ENCODE measurements at places on chromosomes 12 and 14.

GRCh38 chr14:99616832-99617800, 13.1 kb upstream of the CCDC85C start:
- no peak for DNase-seq
- no peak overlapping the region for H3K27ac ChIP-seq
- no peaks in the 10 kb centered on the region for H3K36me3 ChIP-seq
- no peak overlapping the region for H3K4me3 ChIP-seq
- H3K27me3 ChIP-seq: peaks cover 38% of the 10 kb centered on the region

- no peak overlapping the region for H3K27ac ChIP-seq
- no peaks in the 10 kb centered on the region for H3K4me1 ChIP-seq
- peaks cover 4% of the 10 kb centered on the region for H3K36me3 ChIP-seq
- no peak for DNase-seq
These were observed 49.8 kb downstream of the TRPV4 start for GRCh38 chr12:109783135-109783964.

- no peak overlapping the region for H3K4me3 ChIP-seq
- H3K4me1 ChIP-seq: peaks cover 44% of the 10 kb centered on the region
- DNase-seq: no peak
- peaks cover 7% of the 10 kb centered on the region for H3K36me3 ChIP-seq
- no peak overlapping the region for H3K27ac ChIP-seq
These were observed 47.9 kb downstream of the VCPKMT start for GRCh38 chr14:50068496-50068895.

DNA sequence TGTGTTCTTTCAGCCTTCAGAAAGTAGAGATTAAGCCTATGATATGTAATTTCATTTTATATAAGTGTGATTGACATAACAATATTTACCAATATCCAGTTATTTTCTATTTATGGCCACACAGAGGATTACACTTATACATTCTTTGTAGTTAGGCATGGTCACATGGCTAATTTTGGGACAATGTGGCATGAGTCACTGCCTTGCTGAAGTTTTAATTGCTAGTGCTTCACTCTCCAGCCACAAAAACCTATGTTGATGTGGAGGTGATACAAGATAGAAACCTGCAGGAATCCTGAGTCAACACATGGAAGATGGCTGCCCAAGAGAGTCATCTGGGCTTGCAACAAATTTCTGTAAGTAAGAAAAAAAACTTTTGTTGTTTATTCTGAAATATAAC, 17.0 kb downstream of the CLEC14A start:
- H3K27me3 ChIP-seq: peaks cover 16% of the 10 kb centered on the region
- H3K36me3 ChIP-seq: no peaks in the 10 kb centered on the region
- no peak overlapping the region for H3K4me3 ChIP-seq
- no peak for DNase-seq
- no peaks in the 10 kb centered on the region for H3K4me1 ChIP-seq

DNA sequence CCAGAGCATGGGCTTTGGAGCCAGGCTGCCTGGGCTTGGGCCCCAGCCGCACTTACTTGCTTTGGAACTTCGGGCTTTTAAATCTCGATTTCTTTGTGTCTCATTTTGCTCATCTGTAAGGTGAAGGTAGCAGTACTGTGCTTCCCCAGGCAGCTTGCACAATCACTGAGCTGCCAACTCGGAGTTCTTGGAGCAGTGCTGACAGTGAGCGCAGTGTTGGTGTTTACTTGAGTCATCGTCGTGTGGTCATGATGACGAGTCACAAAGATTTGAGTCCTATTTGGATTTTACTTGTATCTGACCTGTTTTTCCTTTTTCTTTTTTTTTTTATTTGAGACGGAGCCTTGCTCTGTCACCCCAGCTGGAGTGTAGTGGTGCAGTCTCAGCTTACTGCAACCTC, 31.3 kb upstream of the ATF1 start:
- no peaks in the 10 kb centered on the region for H3K4me1 ChIP-seq
- no peaks in the 10 kb centered on the region for H3K27me3 ChIP-seq
- peaks cover 50% of the 10 kb centered on the region for H3K36me3 ChIP-seq
- H3K4me3 ChIP-seq: no peak overlapping the region

DNA sequence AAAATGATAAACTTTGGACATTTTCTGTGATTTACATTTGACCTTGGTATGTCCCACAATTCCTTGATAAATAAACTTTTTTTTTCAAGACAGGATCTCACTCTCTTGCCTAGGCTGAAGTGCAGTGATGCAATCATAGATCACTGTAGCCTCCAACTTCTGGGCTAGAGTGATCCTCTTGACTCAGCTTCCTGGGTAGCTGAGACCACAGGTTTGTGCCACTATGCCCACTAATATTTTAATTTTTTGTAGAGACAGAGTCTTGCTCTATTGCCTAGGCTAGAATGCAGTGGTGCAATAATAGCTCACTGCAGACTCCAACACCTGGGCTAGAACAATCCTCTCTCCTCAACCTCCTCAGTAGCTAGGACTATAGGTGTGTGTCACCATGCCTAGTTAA, 79.1 kb upstream of the PTGDR start:
- H3K4me1 ChIP-seq: peaks cover 23% of the 10 kb centered on the region
- DNase-seq: no peak
- no peaks in the 10 kb centered on the region for H3K36me3 ChIP-seq
- H3K27ac ChIP-seq: no peak overlapping the region
- no peak overlapping the region for H3K4me3 ChIP-seq

GRCh38 chr12:9980126-9980525, 8.9 kb downstream of the CLEC12A start:
- no peaks in the 10 kb centered on the region for H3K4me1 ChIP-seq
- no peak overlapping the region for H3K4me3 ChIP-seq
- H3K36me3 ChIP-seq: no peaks in the 10 kb centered on the region
- no peak for DNase-seq
- no peak overlapping the region for H3K27ac ChIP-seq
- peaks cover 24% of the 10 kb centered on the region for H3K27me3 ChIP-seq

- peaks cover 9% of the 10 kb centered on the region for H3K27me3 ChIP-seq
- no peaks in the 10 kb centered on the region for H3K36me3 ChIP-seq
- no peak for DNase-seq
- H3K4me3 ChIP-seq: no peak overlapping the region
- H3K27ac ChIP-seq: no peak overlapping the region
- no peaks in the 10 kb centered on the region for H3K4me1 ChIP-seq
These were observed 280.6 kb upstream of the RTL1 start for GRCh38 chr14:101184104-101184455.

- H3K27ac ChIP-seq: no peak overlapping the region
- peaks cover 43% of the 10 kb centered on the region for H3K27me3 ChIP-seq
- no peak for DNase-seq
These were observed 41.9 kb downstream of the CCDC177 start for GRCh38 chr14:69532561-69533340.

Data from central memory CD8-positive, alpha-beta T cell (primary cell).